ENCODE measurements at places on chromosomes 13 and 19. TPM values are rescaled to one million over a fixed set of nuclear protein-coding genes. Genes with fewer than 3 reads are reported as not detected.

GRCh38 chr13:41211062-41211461, 16.7 kb upstream of the KBTBD7 start:
- DNase-seq, result no peak
- no peak overlapping the region for H3K4me3 ChIP-seq
- H3K27ac ChIP-seq, result no peak overlapping the region
- no peaks in the 10 kb centered on the region for H3K36me3 ChIP-seq
- no peaks in the 10 kb centered on the region for H3K27me3 ChIP-seq

The AXL gene
- 0.92 TPM for total RNA-seq

DNA sequence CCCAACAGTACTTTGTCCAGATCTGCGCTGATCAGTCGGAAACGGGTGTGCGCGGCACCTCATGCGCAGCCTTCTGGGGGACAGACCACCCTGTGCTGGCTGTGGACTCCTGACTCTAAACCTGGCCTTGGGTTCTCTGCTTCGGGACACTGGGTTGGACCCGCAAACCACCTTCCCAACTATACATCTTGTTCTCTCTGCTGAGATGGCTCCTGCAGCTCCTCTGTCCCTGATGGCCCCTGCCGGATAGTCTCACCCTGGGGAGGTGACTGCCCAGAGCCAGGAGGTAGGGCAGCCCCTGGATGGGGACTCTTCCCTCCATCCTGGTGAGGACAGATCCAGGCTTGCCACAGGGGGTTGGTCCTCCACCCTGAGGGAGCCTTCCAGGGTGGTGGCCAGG, 23.3 kb downstream of the RFX1 start:
- H3K4me1 ChIP-seq, result peaks cover 42% of the 10 kb centered on the region
- no peaks in the 10 kb centered on the region for H3K27me3 ChIP-seq
- no peak for DNase-seq
- H3K36me3 ChIP-seq, result no peaks in the 10 kb centered on the region
- H3K27ac ChIP-seq, result no peak overlapping the region
- no peak overlapping the region for H3K4me3 ChIP-seq

- H3K4me3 ChIP-seq, result no peak overlapping the region
- peaks cover 32% of the 10 kb centered on the region for H3K27me3 ChIP-seq
- no peaks in the 10 kb centered on the region for H3K4me1 ChIP-seq
- H3K27ac ChIP-seq, result no peak overlapping the region
- DNase-seq, result no peak
These were observed 240.5 kb downstream of the SLC7A1 start for GRCh38 chr13:29355029-29355428.

DNA sequence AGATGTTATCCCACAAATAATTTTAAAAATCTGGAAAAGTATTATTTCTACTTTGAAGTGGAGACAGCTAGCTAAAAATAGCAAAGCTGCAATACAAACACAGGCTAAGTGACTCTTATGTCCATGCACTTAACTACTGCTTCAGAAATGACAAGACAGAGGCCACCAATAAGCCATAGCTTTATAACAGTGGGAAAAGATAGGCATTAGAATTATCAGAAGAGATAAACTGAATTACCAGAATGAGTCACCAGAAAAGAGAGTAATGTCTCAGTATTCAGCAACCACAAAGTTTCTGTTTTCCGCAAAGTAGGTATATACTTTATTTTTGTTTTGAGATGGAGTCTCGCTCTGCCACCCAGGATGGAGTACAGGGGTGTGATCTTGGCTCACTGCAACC, 17.1 kb downstream of the CLN5 start:
- H3K27me3 ChIP-seq, result no peaks in the 10 kb centered on the region
- H3K4me3 ChIP-seq, result no peak overlapping the region
- H3K36me3 ChIP-seq, result peaks cover 47% of the 10 kb centered on the region
- no peaks in the 10 kb centered on the region for H3K4me1 ChIP-seq

The MYO1F gene
- 0.26 TPM for total RNA-seq

GRCh38 chr13:104466016-104466415, 1399.8 kb upstream of the SLC10A2 start:
- no peaks in the 10 kb centered on the region for H3K36me3 ChIP-seq
- H3K4me1 ChIP-seq, result no peaks in the 10 kb centered on the region
- no peak overlapping the region for H3K4me3 ChIP-seq
- no peak for DNase-seq
- no peaks in the 10 kb centered on the region for H3K27me3 ChIP-seq

- DNase-seq, result no peak
- H3K4me1 ChIP-seq, result peaks cover 9% of the 10 kb centered on the region
- H3K36me3 ChIP-seq, result no peaks in the 10 kb centered on the region
- H3K27me3 ChIP-seq, result no peaks in the 10 kb centered on the region
- H3K4me3 ChIP-seq, result no peak overlapping the region
These were observed 33.9 kb upstream of the SEMA6B start for GRCh38 chr19:4593409-4593851.

- no peak overlapping the region for H3K27ac ChIP-seq
- H3K27me3 ChIP-seq, result no peaks in the 10 kb centered on the region
- DNase-seq, result no peak
- no peak overlapping the region for H3K4me3 ChIP-seq
- H3K4me1 ChIP-seq, result no peaks in the 10 kb centered on the region
- H3K36me3 ChIP-seq, result peaks cover 7% of the 10 kb centered on the region
These were observed 5.7 kb downstream of the ZNF653 start for GRCh38 chr19:11499890-11500420.

- H3K27me3 ChIP-seq, result no peaks in the 10 kb centered on the region
- no peak for DNase-seq
- H3K4me1 ChIP-seq, result no peaks in the 10 kb centered on the region
- no peak overlapping the region for H3K27ac ChIP-seq
- no peak overlapping the region for H3K4me3 ChIP-seq
- no peaks in the 10 kb centered on the region for H3K36me3 ChIP-seq
These were observed 11.2 kb upstream of the ARHGEF18 start for GRCh38 chr19:7337380-7338194.

DNA sequence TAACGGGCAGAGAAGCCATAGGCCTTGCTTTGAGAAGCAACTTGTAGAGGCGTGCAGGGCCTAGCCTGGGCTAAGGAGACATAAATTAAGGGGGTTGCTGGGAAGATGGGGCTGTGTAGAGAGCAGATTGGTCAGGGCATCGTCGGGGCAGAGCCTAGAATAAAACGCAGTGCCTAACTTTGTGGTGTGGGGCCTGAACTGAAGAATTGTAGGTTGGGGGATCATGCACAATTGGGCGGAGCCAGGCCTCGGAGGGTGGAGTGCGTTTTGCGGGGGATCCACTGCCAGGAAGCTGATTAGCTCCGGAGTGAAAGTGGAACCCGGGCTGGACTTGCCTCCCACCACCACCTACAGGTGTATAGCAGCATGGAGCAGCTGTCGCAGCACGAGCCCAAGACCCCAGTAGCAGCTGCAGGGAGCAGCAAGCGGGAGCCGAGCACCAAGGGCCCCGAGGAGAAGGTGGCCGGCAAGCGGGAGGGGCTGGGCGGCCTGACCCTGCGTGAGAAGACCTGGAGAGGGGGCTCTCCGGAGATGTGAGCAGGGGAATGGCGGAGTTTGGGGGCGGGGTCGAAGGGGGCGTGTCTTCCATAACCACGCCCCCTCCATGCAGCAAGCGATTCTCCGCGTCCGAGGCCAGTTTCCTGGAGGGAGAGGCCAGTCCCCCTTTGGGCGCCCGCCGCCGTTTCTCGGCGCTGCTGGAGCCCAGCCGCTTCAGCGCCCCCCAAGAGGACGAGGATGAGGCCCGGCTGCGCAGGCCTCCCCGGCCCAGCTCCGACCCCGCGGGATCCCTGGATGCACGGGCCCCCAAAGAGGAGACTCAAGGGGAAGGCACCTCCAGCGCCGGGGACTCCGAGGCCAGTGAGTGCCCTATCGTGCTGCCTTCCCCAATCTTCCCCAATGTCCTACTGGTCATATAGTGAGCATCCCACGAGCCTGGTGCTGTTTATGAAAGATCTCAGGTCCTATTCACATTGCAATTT, 13.8 kb downstream of the DNASE2 start:
- DNase-seq, result peak; percentile 87
- H3K36me3 ChIP-seq, result no peaks in the 10 kb centered on the region

Measured in A673 (cell line).